Myocyte (in vitro differentiated cells): ENCODE measurements at places on chromosomes 6 and 20. TPM values are rescaled to one million over a fixed set of nuclear protein-coding genes. Genes with fewer than 3 reads are reported as not detected.

DNA sequence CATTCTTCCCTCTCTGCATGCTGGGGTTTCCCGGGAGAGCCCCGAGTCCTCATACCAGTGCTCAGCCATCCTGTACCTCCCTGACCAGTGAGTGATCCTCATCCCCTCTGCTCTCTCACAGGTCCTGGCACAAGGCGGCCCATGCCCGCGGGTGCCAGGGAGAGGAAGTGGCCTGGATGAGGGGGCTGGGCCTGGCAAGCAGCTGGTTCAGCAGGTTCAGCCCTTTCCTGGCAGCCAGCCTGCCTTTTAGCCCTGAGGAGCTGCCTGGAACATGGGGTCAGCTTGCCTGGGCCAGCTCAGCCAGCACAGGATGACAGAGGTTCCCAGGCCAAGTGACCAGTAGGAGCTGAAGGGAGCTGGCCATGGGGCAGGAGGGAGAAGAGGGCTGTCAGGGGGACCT is 10.9 kb downstream of the MOCS1 start:
- peak; percentile 61 for DNase-seq

HDGFL1 gene
- not detected in 2 replicates for total RNA-seq

TOX2 gene
- total RNA-seq = 0.16 and 0.70 TPM in 2 replicates

SAMD5 gene
- total RNA-seq = 4.1 and 6.7 TPM in 2 replicates

SNAP25 gene
- 0.16 and 0.64 TPM in 2 replicates for total RNA-seq
